ENCODE measurements at places on chromosomes 2 and 18.

DNA sequence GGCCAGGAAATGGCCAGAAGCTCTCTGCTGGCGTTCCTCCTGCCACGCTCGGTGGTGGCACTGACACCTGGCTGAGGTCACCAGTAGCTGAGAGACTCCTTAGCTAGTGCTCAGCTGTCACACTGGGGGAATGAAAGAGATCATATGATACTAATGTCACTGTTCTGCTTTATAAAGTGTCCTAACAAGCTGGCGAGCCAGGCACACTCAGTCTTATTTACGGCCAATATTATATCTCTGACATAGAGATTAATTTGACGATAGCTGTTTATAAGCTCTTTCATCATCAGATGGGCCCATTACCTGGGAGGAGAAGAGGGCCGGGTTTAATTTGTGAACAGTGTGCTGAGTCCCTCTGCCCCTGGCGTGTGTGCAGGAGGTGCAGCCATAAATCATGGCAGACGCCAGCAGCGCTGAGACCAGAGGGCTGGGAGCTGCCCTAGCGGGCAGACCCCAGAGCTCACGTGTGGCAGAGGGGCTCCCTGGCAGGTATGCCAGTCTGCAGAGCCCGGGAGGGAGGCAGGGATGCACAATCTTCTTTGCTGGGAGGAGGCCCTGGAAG, 246.5 kb downstream of the HAUS1 start:
- DNase-seq, result no peak

DNA sequence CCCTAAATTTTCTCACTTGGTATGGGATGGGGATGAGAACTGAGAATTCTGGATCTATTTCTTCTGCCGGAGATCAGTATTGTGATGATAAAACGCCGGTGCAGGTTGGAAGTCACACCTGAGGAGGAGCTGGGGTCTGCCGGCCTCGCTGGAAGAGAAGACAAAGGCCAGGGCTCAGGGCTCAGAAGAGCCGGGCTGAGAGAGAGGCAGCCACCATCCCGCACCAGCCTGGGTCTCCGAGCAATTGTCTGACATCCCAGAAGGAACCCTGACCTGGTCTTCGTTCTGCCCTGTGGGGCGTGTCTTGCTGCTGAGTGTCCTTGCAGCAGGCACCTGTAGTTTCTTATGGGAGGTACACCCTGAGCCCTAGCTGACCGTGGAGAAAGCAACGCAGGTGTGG, 31.4 kb upstream of the SALL3 start:
- no peak for DNase-seq

DNA sequence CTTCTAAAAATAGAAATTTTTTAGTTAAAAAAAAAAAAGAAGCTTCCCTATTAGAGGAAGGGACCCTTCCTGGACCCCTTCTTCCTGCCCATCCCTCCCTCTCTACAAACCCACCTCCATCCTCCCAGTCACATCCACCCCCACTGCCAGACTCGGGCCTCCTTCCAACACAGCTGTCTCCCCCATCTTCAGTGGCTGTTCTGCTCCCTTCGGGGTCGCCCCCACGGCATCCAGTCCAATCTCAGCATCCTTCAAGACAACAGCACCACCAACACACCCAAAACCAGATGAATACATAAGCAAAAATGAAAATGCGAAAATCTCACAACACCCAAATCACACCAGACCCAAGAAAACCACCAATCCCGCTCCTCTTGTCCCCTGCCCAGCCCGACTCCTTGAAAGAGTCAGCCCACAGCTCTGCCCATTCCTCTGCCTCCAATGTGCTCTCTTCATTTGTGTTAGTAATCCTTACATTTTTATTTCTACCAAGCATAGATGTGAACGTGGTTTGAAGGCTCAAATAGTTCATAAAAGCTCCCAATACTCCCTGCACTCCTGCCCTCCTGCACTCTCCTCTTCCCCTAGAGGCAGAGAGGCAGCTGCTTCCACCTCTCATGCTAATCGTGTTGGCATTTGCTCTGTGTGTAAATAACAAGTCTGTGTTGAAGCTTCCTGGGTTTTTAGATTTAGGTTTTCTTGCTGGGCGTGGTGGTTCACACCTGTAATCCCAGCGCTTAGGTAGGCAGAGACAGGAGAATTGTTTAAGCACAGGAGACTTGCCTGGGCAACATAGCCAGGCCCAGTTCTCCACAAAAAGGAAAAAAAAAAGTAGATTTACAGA, 37.0 kb downstream of the MAL start:
- DNase-seq, result no peak

- DNase-seq, result no peak
Observed at GRCh38 chr2:237057893-237058300, 27.8 kb upstream of the COPS8 start.

- no peak for DNase-seq
Observed at GRCh38 chr2:238754259-238754658, 93.6 kb upstream of the TWIST2 start.

GRCh38 chr18:71077451-71077850, 788.6 kb downstream of the SOCS6 start:
- no peak for DNase-seq

DNA sequence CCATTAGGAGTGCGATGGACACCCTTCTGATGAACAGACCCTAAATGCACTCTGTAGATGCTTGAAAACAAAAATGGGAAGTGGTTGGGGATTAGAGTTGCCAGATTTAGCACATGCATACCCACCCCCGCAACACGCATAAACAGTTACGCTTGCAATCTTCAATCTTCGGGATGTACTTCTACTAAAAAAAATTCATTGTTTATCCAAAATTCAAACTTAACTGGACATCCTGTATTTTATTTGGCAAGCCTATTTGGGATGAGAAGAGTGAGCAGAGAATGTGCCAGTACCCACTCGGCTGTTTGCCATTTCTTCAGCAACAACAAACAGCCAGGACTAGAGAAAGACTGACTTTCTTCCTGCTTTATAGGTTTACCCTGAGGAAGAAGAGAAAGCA, 18.4 kb downstream of the KIAA2012 start:
- no peak for DNase-seq

DNA sequence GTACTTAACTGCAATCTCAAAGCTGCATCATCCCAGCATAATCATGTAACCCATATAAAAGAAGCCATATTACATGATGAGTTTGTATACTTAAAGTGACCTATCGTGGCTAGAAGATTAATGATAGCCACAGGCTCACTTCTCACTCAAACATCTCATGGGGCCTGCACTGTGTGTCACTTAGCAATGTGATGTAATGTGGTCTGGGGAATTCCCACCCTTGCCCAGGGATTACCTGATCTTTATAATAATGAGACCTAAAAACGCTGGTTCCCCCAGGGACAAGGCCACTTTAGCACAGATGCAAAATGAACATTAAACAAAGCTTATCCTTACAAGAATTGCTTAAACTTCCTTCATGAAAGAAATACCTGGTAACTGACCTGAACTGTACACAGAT, 427.1 kb upstream of the CNTNAP5 start:
- DNase-seq, result no peak

GRCh38 chr18:23108496-23108895, 26.8 kb upstream of the CABLES1 start:
- DNase-seq, result no peak

- DNase-seq, result no peak
Observed at GRCh38 chr2:84958135-84959059, 12.6 kb upstream of the KCMF1 start.

- no peak for DNase-seq
Observed at GRCh38 chr2:9895669-9896590, 52.7 kb downstream of the TAF1B start.

DNA sequence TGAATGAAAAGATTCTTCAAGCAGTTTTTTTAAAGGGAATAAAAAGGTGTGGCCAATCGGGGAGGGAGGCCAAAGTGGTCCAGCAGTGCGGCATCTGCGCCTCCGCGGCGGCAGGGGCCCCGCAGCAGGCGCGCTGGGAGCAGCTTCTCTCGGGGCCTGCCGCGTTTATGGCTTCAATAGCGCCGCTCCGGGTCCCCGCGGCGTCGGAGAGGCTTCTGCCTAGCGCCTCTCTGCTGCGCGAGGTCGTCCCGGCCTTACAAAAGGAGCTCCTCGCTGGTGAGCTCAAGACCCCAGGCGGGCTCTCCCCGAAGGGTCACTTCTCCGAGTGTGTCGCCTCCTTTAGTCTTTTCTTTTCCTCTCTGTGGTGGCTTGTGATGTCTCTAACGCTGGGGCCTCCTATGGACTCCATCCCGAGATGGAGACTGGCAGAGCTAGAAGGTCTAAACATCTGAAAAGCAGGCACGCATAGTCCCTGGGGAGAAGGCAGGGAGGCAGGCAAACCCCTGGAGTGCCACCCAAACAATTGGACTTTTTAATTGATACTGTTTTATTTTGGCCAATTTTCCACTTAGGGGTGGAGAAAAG, 67.1 kb downstream of the SUMO1 start:
- DNase-seq, result no peak

All from CD4-positive, alpha-beta T cell treated with Interleukin-1 beta for 1 hour (primary cell).